ENCODE measurements at places on chromosomes 3 and 15.

DNA sequence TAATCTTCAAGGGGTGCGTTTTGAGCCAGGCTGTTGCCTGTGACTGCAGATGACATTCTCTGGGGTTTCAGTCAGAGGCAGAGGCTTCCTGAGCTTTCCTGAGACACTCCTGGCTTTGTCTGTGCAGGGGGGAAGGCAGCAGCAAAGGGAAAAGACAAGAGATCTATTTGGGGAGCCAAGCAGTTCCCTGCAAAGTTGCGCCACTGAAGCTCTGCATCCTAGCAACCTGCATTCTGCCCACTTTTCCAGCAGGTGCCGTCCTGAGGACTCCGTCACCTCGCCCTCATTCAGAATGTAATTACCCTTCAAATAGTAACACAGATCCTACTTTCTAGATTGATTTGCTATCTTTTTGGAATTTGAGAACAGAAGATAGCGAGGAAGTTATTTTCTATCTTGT lies 1.9 kb upstream of the TMEM158 start:
- DNase-seq, result no peak

DNA sequence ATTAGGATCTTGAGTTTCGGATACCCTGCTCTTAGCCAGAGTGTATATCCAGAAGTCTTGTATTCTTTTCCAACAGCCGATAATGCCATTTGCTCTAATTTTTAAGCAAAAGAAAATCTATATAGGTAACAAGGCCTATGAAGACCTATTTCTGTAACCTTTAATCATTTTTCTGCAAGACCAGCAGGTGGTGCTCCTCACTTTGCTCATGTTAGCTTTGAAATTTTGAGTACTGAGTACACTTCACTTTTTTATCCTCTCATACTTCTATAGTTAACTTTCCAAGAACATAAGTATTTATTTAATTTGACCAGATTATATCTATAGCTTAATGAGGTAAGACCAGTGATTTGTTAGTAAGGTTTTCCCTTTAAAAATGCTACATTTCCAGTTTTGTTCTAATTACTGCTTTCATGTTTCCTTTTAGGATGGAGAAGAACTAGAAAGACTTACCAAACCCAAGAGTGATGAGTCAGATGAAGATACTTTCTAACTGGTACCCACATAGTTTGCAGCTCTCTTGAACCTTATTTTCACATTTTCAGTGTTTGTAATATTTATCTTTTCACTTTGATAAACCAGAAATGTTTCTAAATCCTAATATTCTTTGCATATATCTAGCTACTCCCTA lies 20.5 kb downstream of the SLC35A5 start:
- no peak for DNase-seq

DNA sequence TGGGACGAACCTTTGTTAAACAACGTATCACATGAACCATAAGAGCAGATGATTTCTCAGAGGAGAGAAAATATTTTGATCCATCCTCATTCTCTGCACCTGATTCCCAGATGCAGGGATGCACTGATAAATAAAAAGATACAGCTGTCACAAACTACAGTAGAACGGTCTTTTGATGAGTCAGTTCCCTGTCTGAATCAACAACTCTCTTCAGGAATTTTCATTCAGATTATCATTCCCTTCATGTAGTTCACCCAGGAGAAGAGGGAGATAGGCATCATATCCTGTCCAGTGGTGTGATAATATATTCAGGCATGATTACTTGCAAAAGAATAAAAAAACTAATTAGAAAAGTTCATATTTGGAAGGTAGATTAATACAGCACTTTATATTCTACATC lies 521.5 kb downstream of the PYDC2 start:
- no peak for DNase-seq

DNA sequence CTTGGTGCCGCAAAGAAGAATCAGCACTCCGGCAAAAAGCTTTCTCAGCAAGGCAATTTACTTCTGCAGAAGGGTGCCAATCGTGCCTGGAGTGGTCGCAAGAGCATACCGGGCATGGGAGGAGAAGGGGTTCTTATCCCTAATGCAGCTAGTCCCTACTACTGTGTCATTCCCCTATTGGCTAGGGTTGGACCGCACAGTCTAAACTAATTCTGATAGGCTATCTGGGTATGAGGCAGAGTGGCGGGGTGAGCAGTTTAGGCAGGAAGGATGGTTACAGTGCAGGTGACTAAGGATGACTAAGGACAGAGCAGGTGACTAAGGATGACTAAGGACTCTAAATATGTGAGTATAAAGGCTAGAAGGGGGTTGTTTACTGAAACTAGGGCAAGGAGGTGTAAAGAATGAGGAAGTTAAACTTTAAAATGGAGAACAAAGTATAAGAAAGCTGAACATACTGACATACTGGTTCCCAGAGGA lies 52.9 kb downstream of the PGBD4 start:
- no peak for DNase-seq

DNA sequence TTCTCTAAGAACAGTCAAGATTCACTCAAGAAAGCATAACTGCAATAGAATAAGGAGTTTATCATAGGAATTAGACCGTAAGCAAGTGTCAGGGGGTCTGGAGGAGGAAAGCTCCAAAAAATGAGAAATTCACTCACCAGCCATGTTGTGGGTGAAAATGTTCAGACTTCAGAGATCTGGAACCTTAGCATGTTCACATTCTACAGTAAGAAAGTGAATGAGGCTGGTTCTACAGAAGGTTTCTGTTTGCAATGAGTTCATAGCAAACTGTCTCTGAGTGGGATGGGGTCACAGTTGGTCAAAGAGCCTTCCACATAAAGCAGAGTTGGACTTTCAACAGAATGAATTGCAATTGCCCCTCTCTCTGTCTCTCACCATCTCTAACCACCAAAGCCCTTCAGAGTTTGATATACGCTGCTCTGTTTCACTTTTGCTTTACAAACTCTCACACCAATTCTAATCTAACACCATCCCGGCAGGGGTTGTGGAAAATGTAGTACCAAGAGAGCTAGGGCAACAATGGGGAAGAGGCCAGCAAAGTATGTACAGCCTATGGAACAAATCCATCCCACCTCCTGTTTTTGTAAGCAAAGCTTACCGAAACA lies 581.8 kb upstream of the UBE2E2 start:
- DNase-seq, result no peak

GRCh38 chr3:197309528-197310361 lies 11.3 kb upstream of the DLG1 start:
- no peak for DNase-seq

DNA sequence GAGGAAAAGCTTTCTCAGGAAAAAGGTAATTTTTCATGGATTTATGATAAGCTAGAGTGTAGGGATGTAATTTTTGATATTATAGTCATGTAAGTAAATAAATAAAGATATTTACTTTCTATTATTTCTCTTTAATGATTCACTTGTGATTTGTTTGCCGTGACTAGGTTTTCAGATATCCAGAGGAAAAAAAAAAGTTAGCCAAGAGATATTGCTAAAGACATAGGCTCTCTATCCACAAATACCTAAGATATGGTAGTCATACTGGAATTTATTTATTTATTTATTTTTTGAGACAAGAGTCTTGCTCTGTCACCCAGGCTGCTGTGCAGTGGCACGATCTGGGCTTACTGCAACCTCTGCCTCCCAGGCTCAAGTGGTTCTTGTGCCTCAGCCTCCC lies 59.9 kb downstream of the AP4E1 start:
- DNase-seq, result no peak

GRCh38 chr15:82850731-82851130 lies 41.3 kb downstream of the WHAMM start:
- DNase-seq, result no peak

- DNase-seq, result no peak
Observed at GRCh38 chr3:156583469-156583868, 28.6 kb upstream of the SSR3 start.

DNA sequence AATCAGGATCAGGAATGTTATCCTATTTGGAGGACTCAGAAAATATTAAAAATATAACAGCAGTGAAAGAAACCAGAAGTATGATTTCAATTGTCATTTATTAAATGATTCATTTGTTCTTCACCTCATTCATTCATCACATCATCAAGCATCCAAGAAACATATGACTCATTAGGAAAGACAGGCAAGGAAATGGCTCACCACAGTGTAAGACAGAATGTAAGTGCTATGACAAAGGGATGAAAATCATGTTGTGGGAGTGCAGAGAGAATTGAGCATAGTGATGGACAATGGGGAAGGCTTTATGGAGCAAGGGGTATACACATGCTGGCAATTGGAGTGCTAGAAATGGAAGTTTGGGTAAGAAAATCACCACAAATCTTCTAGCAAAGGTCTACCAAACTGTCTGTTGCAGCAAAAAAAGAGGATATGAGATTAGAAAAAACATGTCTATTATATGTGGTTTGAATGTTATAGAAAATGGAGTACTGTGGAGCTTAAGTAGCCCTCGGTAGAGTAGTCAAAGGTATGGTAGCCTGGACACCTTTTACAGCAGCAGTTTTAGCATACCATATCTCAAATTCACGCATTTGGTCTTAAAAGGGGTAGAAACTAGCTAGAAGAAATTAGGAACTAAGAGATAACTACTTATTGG lies 111.1 kb upstream of the GPR149 start:
- no peak for DNase-seq

GRCh38 chr3:98445949-98446406 lies 17.0 kb upstream of the OR5K1 start:
- no peak for DNase-seq

DNA sequence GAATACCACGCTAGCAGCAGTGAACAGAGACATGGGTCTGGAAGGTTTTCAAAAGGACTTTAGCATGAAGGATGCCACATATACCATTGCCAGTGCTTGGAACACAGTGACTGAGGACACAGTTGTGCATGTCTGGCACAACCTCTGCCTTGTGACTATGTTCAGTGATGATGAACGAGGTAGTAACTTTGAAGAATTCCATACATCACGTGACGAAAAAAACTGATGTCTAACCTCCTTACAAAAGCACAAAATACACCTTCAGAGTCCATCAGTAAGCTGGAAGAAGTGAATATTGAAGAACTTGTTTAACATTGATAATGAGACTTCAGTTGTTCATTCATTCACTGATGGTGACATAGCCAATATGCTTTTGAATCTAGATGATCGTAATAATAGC lies 594.8 kb upstream of the GRM7 start:
- no peak for DNase-seq

GRCh38 chr15:78315686-78316282 lies 16.4 kb upstream of the SKIC8 start:
- no peak for DNase-seq

DNA sequence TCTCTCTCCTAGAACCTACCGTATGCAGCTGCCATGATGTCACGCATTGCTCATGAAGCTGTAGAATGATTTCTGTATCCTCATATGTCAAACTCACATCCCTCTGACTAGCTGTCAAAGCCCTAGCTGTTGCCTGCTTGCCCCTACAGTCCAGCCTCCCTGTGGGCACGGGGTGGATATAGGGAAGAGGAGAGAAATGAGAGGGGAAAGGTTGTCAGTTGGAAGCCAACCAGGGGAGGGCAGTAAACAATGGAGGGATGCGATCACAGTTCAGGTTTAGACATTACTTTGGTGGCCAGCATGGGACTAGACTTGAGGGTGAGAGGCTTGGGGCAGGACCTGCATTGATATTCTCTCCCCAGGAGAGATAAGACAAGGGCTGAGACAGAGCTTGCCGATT lies 1.7 kb upstream of the HDGFL3 start:
- no peak for DNase-seq

DNA sequence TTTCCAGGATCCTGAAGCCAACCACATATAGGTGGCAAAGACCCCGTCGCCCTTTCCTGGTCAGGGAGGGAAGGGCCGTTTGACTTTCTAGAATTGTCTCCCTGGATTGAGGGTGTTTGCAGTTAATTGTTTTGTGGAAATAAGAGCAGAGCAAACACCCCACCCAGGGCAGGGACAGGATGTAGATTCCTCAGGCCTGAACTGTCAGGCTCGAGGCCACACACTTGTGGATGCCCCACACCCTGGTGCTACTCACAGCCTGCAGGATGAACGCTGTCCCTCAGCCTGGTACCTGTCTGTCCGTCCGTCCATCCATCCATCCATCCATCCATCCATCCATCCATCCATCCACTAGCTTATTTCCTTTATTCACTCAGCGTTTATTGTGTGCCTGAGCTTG lies 29.9 kb upstream of the FLNB start:
- no peak for DNase-seq

DNA sequence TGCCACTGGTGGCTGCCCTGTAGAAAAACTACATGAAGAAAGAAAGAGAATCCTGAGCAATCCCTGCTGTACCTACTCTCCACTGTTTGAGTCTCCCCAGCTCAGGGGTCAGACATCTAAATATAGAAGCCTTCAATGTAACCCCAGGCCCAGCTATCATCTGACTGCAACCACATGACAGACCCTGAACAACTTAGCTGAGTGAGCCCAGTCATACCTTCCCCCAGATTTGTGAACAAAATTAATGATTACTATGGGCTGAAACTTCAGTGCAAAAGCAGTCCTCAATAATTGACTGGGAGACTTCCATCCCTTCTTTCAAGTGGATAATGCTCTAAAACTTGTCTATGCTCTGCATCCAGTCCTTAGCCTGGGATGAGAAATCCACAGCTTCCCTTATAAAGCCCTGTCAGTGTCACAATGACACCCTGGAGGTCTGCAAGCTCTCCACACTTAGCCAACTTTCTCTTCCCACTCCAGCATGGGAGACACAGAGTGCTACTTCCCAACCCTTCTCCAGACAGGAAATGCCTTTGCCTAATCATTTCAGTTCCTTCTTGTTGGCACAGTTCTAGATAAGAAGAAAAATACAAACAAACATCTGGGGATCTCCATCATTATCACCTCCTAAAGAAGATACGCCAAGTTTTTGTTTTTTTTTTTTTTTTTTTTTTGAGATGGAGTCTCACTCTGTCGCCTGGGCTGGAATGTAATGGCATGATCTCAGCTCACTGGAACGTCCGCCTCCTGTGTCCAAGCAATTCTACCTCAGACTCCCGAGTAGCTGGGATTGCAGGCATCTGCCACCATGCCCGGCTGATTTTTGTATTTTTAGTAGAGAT lies 198.5 kb upstream of the GADL1 start:
- no peak for DNase-seq

- DNase-seq, result no peak
Observed at GRCh38 chr3:70042641-70043040, 43.1 kb downstream of the SAMMSON start.

- no peak for DNase-seq
Observed at GRCh38 chr15:99692825-99693224, 40.4 kb downstream of the LYSMD4 start.

DNA sequence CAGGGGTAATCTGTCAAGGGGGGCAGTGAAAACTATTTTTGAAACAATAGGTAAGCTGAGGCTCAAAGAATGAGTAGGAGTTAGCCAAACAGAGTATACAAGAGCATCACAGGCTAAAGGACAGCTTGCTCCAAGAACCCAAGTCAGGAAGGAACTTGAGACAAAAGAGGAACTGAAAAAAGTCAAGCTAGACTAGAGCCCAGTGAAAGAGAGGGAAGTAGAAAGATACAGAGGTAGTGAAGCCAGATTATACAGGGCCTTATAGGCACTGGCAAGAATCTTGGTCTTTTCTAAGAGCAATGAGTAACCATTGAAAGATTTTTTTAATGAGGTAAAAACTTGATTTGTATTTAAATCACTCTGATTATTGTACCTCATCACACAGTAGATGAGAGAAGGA lies 69.9 kb downstream of the FILIP1L start:
- DNase-seq, result no peak

All from lower leg skin (tissue), 4 donors.